ENCODE measurements at places on chromosomes 2 and 18.

DNA sequence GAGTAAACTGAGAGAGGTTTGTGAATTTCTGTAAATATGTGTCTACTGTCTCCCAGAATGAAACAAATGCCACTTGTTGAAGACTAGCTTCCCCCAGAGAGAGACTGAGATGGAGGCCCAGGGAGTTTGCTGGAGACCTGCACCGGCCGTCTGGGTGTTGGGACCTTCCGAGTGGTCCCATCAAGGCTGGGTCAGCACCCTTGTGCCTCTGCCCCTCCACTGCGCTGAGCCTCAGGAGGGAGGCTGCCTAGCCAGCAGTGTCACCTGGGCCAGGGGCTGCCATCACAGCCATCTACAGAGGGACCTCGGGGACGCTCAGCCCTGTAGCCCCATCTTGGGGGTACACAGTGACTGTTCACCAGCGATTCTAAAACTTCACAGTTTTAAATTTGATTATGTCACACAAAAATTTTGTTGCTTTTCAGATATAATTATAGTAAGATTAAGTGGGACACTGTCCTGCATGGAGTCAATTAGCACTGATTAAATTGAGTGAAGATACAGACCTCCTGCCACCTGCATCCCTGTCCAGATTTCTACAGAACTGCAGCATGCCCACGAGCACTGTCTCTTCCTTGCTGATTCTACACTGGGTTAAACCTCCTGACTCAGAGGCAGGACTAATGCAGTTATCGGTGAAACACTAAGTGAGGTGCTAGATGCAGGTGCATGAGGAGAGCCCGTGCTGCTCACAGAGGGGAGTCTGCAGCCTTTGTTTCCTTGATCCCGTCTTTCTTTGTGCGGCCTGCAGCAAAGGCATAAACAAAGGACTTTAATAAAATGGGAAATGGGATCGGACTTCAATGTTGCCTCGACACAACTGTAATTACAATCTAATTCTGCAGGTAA lies 50.5 kb downstream of the TMEM18 start:
- no peak for DNase-seq

DNA sequence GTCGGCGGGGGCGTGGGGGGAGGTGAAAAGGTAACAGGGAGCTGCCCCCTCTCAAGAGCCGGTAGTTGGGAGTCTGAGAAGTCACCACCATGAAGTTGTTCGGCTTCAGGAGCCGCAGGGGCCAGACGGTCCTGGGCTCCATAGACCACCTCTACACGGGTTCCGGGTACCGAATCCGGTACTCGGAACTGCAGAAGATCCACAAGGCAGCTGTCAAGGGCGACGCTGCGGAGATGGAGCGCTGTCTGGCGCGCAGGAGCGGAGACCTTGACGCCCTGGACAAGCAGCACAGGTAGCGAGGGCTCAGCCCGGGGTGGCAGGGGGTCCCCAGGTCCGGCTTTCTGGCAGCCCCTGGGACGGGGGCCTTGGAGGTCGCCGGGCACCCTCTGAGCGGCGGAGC lies 47.1 kb upstream of the ZNF519 start:
- DNase-seq, result no peak

- DNase-seq, result no peak
Measured at GRCh38 chr18:32139835-32140283, 48.2 kb downstream of the RNF138 start.

GRCh38 chr2:223203971-223204929 lies 152.3 kb downstream of the KCNE4 start:
- DNase-seq, result no peak

GRCh38 chr18:73840319-73840945 lies 307.2 kb downstream of the FBXO15 start:
- DNase-seq, result no peak

- DNase-seq, result no peak
Measured at GRCh38 chr2:238938401-238939055, 90.6 kb downstream of the TWIST2 start.

- no peak for DNase-seq
Measured at GRCh38 chr2:85601771-85602475, 575 bp downstream of the TMEM150A start.

All from stimulated activated naive CD4-positive, alpha-beta T cell (primary cell).